Left colon (tissue), 2 donors: ENCODE measurements at places on chromosomes 12 and 14. TPM values are rescaled to one million over a fixed set of nuclear protein-coding genes. Genes with fewer than 3 reads are reported as not detected.

GRCh38 chr12:133010657-133011297 lies 24.6 kb downstream of the ZNF26 start:
- no peak for DNase-seq

Gene NFE2
- 0.14 TPM for total RNA-seq

Gene PLA2G1B
- total RNA-seq: not detected

GRCh38 chr12:29944269-29945000 lies 160.7 kb upstream of the TMTC1 start:
- DNase-seq: no peak

DNA sequence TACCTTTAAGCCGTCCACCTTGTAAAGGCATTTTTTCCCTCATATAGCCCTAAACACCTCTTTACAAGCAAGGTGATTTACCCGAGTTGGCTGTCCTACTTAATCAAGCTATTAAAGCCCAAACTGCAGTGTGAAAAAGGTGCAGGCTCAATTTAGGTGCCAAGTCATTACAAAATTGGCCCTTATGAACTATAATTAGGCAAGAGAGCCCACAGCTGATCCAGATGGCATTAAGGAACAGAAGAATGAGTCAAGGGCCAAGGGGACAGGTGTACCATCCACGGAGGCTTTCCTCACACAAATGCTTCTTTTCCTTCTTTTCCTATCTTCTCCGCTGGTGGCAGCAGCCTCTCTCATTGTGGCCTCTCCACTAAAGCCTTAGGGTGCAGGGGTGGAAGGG lies 90.5 kb downstream of the TTC8 start:
- DNase-seq: no peak

Gene LHX5
- total RNA-seq: not detected

Gene RNASE1
- 420 TPM for total RNA-seq

- DNase-seq: no peak
Observed at GRCh38 chr12:40325349-40325960, 100.7 kb downstream of the LRRK2 start.

- DNase-seq: no peak
Observed at GRCh38 chr14:96486705-96487104, 15.5 kb upstream of the PAPOLA start.

DNA sequence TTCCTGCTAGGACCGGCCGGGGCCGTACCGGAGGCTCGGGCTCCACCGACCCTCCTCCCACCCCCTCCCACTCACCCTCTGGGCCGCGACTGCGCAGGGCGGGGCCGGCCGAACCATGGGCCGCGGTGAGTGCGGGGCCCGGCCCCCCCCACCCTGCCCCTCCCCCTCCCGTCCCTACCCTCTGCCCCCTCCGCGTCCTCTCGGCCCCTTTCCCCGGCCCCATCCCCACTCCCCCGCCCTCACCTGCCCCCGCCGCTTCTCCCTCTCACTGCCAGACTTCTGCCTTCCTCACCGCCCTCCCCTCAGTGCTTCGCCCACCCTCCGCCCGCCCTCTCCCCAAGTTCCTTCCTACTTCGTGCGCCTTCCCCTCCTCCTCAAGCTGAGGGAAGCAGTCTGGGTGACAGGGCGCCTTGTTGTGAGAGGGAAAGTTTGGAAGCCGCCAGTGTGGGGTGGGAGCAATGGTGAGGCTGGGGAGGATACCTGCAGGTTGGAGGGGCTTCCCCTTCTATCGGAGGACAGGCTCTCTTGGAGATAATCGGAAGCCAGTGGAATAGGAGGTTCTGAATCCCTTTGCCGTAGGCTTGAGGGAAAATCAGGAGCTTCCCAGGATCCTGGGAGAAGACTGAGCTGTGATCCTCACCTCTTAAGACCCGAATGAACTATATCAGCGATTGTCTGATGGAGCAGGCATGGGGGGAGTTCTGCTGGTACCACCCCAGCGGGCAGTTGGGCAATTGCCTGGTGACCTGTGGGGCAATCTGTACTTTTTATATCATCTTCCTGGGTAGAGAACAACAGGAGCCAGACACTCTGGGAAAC lies 472 bp downstream of the MBD6 start:
- peak; percentile 66 for DNase-seq

GRCh38 chr14:97212399-97212798 lies 415.2 kb downstream of the VRK1 start:
- DNase-seq: no peak

DNA sequence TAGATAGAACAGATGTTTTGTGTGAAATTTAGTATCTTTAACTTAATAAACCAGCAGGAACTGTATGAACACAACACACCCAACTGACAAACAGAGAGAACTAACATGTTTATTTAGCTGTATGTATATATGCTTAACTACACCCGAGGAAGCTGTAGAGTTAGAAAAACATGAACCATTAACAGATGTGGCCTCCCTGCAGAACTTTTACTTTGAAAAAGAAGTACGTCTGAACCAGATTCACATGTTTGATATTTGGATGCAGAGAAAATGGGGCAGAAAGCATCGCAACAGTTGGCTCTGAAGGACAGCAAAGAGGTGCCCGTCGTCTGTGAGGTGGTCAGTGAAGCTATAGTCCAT lies at the start of gene REP15:
TSS of gene REP15 (plus strand) at position 155 of the 360 bp plus-strand sequence. CDS start at position 271, 116 bp downstream.
- DNase-seq: no peak

Gene STAB2
- 2.0 TPM for total RNA-seq

DNA sequence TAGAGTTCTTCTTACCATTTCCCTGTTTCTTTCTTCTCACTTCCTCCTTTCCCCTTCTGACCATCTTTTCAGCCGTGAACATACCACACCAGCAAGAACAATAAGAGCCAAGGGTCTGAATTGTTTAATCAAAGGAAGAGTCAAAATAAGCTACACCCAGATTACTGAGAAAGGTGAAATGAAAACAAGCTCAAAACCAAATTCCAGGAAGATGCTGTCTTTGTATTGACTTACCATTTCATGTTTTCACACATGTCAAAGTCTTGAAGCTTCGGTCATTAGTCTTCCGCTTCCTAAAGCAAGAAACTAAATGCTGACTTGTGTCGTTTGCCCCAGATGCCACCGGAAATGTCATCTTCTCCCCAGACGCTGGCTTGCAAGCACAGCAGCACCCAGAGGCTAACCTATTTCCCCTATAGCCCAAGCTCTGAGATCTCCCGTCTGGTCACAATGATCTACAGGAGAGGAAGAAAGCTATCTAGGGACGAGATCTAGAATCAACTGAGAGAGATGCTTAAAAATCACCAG lies 136.5 kb upstream of the AMIGO2 start:
- DNase-seq: peak; percentile 61

GRCh38 chr14:95649230-95649629 lies 37.0 kb upstream of the TCL1B start:
- DNase-seq: no peak

GRCh38 chr12:102760322-102760721 lies 156.7 kb downstream of the PAH start:
- DNase-seq: no peak

Gene AGAP2
- total RNA-seq: 0.92 TPM

Gene CYP27B1
- 1.7 TPM for total RNA-seq

GRCh38 chr14:29757188-29757680 lies 170.4 kb downstream of the PRKD1 start:
- no peak for DNase-seq

DNA sequence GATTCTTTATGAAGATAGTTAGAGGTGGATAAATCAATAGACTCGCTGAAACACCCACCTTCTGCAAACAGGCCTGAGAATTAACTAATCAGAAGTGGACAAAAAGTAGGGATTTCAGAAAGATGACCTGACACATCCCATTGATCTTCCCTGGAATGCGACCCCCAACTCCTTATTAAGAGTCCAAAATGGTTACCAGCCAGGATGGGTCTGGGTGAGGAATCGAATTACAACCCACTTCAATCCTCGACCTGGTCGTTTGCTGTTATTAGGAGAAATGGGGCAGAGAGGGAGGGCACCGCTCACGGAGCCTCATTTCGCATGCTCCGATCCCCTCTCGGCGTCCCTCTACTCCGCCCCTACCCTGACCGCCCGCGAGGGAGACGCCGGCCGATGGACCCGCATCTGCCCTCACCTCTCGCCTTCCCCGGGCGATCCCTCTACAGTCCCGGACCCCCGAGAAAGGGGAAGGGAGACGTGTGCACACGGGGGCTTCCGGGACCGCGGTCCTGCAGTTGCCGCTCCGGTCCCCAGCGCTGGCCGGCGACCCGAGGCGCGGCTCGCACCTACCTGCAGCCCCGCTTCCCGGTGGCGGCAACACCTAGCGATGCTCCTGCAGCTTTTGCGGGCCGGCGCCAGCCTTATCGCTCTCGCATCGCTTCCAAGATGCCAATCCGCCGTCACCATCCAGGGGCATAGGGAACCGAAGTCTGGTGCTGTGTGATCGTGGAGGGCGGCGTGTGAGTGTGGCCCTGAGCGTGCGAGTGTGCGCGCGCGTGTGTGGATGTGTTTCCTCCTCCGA lies 69.3 kb upstream of the USP15 start:
- DNase-seq: peak; percentile 3

GRCh38 chr14:92597906-92598905 lies 84.6 kb downstream of the RIN3 start:
- no peak for DNase-seq

Gene GPR84
- 0.50 TPM for total RNA-seq

DNA sequence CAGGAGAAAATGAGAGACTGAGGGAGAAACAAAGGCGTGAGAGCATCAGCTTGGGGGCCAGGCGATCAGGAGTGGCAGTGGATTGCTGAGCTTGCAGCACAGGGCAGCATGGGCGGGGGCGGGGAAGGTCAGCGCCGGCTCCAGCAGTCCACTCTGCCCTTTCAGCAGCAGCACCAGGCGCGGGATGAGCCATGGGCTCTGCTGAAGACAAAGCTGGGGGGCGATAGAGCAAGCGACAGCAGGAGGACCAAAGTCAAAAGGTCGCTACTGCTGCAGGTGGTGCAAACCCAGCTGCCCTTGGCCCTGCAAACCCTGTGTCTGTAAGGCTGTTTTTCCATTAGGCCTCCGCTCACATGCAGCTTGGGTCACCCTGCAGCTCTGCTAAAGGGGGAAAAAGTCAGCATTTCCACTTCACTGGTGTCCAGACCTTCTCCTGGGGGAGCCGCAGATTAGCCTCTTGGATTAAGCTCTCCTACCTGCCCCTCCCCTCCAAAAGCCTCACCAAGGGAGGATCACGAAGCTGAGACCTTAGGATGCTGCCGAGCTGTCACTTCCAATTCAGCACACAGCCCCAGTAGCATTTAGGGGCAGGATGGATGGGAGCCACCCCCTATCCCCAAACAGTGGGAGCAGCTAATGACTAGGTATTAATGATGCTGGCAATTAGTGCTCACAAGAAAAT lies 204.8 kb downstream of the DPF3 start:
- no peak for DNase-seq

Gene ACVRL1
- 188 TPM for total RNA-seq

- no peak for DNase-seq
Observed at GRCh38 chr14:39762576-39763401, 330.6 kb upstream of the FBXO33 start.

Gene RIMBP2
- 6.0 TPM for total RNA-seq

- no peak for DNase-seq
Observed at GRCh38 chr12:8584004-8584403, 28.7 kb downstream of the AICDA start.

DNA sequence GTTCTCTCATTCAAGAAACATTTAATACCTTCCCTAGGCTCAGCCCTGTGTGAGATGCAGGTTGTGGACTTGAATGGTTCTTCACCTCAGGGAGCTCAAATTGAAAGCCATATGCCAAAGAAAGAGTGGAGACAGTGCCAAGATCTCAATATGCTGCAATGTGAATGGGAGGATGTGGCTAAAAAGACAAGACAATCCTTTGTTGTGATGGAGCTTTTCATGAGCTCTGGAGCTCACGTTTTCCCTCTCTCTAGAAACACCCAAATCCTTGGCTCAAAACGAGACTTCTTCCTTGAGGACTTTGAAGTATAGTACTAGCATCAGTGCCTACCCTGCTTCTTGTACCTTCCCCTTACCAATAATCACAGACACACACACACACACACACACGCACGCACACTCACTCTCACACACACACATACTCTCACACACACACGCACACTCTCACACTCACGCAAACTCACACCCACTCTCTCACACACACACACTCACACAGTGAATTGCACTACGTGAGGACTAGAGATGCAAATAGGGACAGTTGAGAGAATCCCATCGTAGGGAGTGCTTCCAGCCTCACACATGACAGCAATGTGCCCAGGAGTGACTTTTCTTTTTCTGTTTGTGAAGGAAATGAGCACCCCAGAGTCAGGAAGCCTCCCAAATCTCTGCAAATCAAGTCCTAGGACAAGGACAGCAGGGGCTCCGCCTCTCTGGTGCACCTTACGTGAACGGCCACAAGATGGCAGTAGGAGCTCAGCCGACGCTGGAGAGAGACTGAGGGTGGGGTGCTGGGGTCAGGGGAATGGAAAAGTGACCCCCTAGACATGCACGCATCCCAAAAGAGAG lies 231.4 kb downstream of the PCNX1 start:
- no peak for DNase-seq

DNA sequence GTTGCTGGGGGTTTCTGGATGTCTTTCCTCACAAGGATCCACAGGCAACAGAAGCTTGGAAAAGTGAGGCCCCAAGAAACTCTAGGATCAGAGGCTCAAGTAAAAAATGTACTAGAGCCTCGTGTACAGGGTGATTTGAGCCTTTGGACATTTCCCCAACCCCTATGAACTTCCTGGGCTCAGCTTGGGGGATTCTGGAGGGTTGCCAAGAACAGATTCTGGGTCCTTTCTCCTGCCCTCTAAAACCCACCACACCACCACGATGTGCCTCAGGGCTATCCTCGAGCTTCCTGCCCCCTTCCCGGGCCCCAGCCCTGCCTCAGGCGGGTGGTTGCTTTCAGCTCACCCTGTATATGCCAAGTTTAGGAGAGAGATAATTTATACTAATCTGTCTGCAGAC lies 583 bp downstream of the FAM186B start:
- DNase-seq: no peak

- no peak for DNase-seq
Observed at GRCh38 chr12:131383291-131383690, 327.6 kb upstream of the SFSWAP start.

Gene C2CD5
- 53.6 TPM for total RNA-seq

- DNase-seq: no peak
Observed at GRCh38 chr12:124689631-124690030, 122.2 kb upstream of the NCOR2 start.

Gene CLEC12A
- total RNA-seq: not detected

Gene SMCO2
- not detected for total RNA-seq

Gene GZMB
- total RNA-seq: 4.2 TPM

- no peak for DNase-seq
Observed at GRCh38 chr14:50666772-50667683, 1.1 kb downstream of the SAV1 start.

GRCh38 chr14:96519970-96520369 lies 17.8 kb downstream of the PAPOLA start:
- DNase-seq: no peak
